ENCODE measurements at places on chromosomes 2 and 18. TPM values are rescaled to one million over a fixed set of nuclear protein-coding genes. Genes with fewer than 3 reads are reported as not detected.

The IL36B gene
- not detected for total RNA-seq

The REG3A gene
- not detected for total RNA-seq

The C2orf15 gene
- 17.5 TPM for total RNA-seq

The CTNNA2 gene
- total RNA-seq = 291 TPM

The MPP4 gene
- total RNA-seq = 0.23 TPM

The SLC35G4 gene
- not detected for total RNA-seq

The ZSCAN30 gene
- 22.8 TPM for total RNA-seq

The OR6B2 gene
- total RNA-seq = not detected

The UPP2 gene
- total RNA-seq = 0.69 TPM

The SERPINB3 gene
- total RNA-seq = not detected

The AGXT gene
- total RNA-seq = not detected

The TUBB8B gene
- total RNA-seq = 0.69 TPM

The C2orf49 gene
- total RNA-seq = 36.9 TPM

The IMP4 gene
- total RNA-seq = 40.1 TPM

The EPB41L3 gene
- total RNA-seq = 114 TPM

The ACSL3 gene
- 284 TPM for total RNA-seq

The EFR3B gene
- total RNA-seq = 72.9 TPM

All from diencephalon (tissue), 1 donor.